Activated naive CD4-positive, alpha-beta T cell treated with anti-CD3 and anti-CD28 coated beads, Interleukin-2, amount 50 U/mL, for 16 hours (primary cell): ENCODE measurements at places on chromosomes 5 and 9.

DNA sequence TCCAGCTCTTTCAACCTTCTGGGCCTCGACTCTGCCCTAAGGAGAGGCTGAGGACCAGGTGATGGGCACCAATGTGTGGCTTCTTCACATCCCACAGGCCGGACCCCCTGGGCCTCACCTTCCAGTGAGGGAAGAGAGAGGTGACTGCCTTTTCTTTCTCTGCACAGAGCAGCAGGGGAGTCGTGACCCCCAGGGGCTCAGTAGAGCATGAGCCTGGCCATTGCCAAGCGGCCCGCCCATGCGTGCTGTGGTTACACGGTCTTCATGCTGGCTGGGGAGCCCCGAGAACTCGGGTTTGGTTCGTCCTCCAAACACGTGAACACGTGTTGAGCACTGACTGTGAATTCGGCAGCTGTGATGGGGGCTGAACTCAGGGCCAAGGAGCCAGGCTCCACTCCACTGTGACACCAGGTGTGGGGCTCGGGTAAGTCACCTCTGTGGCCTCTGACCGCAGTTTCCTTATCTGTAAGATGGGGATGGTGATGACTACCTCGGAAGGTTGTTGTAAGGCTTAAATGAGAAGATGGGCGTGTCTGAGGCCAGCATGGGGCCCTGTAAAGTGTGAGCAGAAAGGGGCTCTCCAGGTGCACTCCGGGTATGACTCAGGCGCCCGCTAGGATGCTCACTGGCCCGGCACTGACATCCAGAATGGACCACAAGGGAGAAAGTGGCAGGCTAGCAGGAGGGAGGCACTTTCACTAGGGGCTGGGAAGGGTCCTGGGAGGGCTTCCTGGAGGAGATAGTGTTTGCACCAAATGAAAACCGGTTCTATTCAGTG, 13.4 kb upstream of the GRHPR start:
- DNase-seq = no peak

- no peak for DNase-seq
These were observed 32.9 kb upstream of the FAM120AOS start for GRCh38 chr9:93486268-93486667.

DNA sequence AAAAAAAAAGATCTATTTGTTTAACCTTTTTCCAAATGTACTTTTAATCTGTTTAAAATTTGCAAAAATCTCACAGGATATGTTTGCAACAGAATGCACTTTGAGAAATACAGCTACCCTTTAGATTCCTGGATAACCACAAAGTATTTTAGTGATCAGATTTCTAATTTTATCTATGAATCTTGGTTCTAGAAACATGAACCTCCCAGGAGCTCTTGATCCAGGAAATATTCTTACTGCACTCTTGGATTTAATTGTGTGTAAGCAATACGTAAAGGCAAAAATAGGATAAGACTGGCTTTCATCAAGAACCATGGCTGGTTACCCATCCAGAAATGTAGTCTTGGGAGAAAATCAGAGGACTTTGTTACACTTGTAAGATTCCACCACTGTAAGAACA, 1581.8 kb upstream of the WWC1 start:
- no peak for DNase-seq

GRCh38 chr9:125376261-125377226, 114.9 kb downstream of the GAPVD1 start:
- no peak for DNase-seq

DNA sequence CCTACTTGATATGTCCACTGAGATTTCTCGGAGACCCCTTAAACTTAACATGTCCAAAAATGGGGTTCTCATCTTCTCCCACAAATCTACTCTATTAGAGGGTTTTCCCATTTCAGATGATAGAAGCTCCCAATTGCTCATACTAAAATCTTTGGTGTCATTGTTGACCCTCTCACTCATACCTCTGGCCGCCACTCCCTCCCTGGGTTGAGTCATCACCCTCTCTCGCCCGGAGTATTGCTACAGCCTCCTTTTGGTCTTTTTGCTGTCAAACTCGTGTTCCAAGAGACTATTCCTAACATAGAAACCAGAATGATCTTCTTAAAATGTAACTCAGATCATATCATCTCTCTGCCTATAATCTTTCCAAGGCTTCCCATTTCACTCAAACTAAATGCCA, 91.0 kb upstream of the GNAQ start:
- no peak for DNase-seq

GRCh38 chr5:139647506-139648204, 494 bp upstream of the CXXC5 start:
- DNase-seq = no peak

DNA sequence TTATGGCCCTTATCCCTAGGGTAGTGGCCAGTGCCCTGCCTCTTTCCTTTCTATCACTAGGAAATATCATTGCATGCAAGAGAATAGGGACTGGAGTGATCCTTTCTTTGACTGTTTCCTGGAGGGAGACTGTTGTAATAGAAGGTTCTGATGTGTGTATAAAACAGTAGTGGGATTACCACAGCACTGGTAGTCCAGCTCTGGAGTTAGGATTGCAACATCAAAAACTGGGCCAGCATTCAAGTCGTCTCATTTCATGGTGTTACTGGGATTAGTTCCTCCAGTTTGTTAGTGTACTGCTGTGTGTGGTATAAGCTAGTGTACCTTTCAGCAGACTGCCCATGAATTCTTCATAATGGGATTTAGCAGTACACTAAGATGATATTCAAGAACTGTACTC, 45.8 kb downstream of the KIAA1958 start:
- no peak for DNase-seq

- DNase-seq = peak; percentile 19
These were observed at the start of gene SLC35D2 for GRCh38 chr9:96383165-96383942. TSS of gene SLC35D2 (minus strand) at chr9:96383711. CDS start at chr9:96383634, 77 bp downstream.

GRCh38 chr9:23743036-23743435, 83.0 kb downstream of the ELAVL2 start:
- DNase-seq = no peak

DNA sequence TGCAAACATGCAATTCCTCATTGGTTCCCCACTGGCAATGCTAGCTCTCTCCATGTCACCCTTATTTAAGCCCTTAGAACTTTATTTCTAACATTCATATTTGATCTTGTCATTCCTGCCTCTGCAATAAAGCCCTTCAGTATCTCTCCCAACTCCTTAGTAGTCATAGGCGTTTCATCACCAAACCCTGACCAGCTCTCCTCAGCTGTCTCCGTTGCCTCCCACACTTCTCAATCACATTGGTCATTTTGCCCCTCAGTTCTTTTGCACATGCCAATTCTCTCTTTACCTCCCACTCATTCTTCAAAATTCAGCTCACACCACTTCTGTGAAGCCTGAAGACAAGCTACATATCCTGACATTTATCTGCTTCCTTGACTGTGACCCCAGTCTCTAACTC, 2.8 kb upstream of the RUSC2 start:
- no peak for DNase-seq

DNA sequence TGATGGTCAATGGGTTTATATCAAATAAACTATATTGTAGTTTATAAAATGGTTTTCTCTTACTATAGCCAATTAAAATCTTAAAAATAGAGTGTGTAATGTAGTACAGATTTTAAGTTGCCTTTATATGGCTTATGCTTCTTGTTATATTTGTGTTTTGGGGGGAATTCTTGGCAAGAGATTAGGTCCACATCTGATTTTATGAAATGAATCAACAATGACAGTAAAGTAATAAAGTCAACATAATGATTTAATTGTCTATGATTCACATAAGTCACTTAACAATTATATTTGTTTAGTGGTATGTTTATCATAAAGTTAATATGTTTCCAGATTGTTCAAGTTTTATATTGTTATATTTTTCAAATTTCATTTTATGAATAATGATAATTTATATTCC, 164.8 kb downstream of the COMMD10 start:
- no peak for DNase-seq

GRCh38 chr5:40017135-40017534, 592.4 kb upstream of the DAB2 start:
- no peak for DNase-seq

DNA sequence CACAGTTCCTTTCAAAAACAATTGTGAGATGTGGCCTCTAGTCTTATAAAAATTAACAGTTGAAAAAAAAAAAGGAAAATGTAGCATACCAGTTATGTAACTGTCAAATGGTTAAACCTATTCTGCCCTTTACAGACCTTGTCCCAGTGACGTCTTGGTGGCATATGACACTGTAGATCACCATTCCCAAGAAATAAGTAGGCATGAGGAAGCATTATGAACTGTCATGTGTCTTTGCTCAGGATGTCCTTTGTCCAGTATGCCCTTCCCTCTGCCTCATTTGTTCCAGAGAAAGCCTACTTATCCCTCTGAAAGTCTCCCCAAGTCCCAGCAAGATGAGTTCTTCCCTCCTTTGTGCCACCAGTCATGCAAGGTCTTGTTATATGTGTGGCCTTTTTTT, 63.2 kb downstream of the PAM start:
- DNase-seq = no peak

DNA sequence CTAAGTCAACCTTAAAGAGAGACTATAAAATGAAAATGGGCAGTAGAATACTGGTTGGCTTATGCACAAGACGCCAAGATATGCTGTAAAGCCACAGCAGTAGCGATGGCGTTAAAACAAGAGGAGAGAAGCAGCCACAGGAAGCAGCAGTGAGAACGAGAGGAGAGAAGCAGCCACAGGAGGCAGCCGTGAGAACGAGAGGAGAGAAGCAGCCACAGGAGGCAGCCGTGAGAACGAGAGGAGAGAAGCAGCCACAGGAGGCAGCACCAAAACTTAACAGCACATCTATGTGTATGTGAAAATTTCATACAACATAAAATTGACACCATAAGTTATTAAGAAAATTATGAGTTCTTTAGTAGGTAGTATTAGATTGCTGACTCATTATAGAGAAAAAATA, 2318.6 kb upstream of the ACO1 start:
- DNase-seq = no peak

DNA sequence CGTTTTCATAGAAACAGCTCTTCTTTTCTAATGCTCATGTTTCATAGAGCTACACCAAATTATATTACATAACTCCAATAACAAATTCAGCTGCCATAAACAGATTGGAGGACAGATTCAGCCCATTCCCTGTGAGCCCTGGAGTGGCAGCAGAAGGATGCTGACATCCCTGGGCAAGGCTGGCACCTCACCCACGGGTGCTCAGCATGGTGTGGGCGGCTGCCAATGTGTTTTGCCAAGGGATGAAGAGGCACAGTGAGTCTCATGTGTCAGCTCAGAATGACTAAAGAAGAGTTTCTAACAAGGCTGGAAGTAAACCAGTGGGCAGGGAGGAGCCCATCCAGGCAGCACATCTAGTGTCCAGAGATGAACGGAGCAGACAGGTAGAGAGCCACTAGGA, 127.1 kb upstream of the ICE1 start:
- DNase-seq = no peak

- DNase-seq = no peak
These were observed 101.2 kb upstream of the GDNF start for GRCh38 chr5:37940931-37941623.

DNA sequence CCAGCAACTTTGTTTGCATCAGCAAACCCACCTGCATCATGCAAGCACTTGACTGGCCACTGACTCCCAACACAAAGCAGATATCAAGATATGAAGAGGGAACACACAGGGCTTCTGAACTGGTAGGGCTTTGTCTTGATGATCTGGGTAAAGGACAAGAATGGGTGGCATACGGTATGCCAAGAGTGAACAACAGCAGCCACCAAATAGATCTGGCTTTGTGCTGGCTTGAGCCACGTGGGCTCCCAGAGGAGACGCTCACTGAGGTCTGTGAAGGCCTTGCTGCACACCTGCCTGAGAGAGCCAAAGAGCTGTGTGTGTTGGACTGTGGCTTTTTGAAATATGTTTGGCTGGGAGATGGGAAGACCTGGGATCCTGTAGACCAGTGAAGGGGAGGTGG, 43.5 kb downstream of the FGF1 start:
- DNase-seq = no peak

GRCh38 chr9:88835038-88835466, 156.2 kb upstream of the S1PR3 start:
- no peak for DNase-seq

GRCh38 chr5:39200081-39200480, 19.3 kb downstream of the FYB1 start:
- DNase-seq = peak; percentile 49

DNA sequence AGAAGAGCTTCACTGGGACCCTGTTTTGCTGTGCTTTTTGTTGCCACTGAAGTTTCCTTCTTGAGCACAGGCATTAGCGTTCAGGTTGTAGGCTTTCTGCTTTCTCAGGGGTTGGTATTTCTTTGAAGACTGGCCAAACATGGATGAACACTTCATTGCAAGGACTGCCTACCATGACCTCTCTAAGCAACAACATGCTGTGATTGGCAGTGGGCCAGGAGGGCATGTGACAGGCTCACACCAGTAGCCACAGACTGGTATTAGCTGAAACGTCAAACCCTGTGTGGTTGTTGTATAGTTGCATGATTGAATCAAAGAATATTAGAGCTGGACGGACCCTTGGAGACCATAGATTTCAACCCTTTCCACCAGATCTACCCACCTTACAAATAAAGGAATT, 20.0 kb upstream of the MLANA start:
- no peak for DNase-seq

GRCh38 chr9:137663584-137663983, 44.8 kb downstream of the EHMT1 start:
- DNase-seq = no peak

DNA sequence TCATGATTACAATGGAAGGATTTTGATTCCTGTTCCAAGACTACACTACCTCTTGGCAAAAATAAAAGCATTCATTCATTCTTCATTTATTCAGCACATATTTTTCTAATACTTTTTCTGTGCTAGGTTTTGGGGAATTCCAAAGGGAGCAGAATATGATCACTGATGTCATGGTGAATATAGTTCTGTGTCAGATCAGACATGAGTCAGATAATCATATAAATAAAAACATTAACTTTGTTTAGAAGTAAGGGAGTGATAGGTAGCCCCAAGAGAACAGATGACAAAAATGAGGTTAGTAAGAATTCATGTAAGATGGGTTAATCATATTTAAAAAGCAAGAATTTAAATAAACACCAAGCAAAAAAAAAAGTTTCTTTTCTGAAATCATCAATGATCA, 94.1 kb upstream of the RANBP6 start:
- no peak for DNase-seq

GRCh38 chr5:150766251-150766650, 7.4 kb upstream of the DCTN4 start:
- DNase-seq = no peak

DNA sequence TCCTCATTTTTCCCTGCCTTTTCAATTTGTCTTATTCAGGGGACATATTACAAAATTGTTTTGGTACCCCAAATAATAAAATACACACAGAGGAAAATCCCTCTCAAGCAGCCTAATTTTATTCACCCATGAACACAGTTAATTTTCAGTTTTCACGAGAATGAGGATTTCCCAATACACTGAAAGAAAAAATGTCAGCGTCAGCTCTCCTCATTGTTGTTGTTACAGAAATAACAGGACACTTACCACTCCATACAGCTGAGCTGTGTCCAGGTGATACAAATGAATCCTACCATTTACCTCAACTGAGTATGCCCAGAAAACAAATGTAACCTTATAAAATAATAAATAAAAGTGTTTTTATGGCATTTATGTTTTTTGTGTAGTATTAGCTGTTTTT, 144.6 kb upstream of the PCA3 start:
- no peak for DNase-seq

- no peak for DNase-seq
These were observed 131.8 kb downstream of the ADAMTSL1 start for GRCh38 chr9:18605766-18606180.

- DNase-seq = no peak
These were observed 36.7 kb downstream of the ANKH start for GRCh38 chr5:14834584-14835550.

- DNase-seq = no peak
These were observed 14.5 kb upstream of the AUH start for GRCh38 chr9:91376239-91376638.
